Activated T-helper 1 cell treated with Interleukin-2 at 50 U/mL for 16 hours (primary cell): ENCODE measurements at places on chromosomes 13 and 19.

- DNase-seq: no peak
These were observed 169.1 kb downstream of the SHISA2 start for GRCh38 chr13:25882466-25883357.

- no peak for DNase-seq
These were observed 3.9 kb downstream of the EEF1AKMT1 start for GRCh38 chr13:20769834-20770233.

- DNase-seq: peak; percentile 43
These were observed 22.2 kb downstream of the FAM187B start for GRCh38 chr19:35206379-35206778.

- no peak for DNase-seq
These were observed 739 bp downstream of the EIF3G start for GRCh38 chr19:10118960-10119359.

DNA sequence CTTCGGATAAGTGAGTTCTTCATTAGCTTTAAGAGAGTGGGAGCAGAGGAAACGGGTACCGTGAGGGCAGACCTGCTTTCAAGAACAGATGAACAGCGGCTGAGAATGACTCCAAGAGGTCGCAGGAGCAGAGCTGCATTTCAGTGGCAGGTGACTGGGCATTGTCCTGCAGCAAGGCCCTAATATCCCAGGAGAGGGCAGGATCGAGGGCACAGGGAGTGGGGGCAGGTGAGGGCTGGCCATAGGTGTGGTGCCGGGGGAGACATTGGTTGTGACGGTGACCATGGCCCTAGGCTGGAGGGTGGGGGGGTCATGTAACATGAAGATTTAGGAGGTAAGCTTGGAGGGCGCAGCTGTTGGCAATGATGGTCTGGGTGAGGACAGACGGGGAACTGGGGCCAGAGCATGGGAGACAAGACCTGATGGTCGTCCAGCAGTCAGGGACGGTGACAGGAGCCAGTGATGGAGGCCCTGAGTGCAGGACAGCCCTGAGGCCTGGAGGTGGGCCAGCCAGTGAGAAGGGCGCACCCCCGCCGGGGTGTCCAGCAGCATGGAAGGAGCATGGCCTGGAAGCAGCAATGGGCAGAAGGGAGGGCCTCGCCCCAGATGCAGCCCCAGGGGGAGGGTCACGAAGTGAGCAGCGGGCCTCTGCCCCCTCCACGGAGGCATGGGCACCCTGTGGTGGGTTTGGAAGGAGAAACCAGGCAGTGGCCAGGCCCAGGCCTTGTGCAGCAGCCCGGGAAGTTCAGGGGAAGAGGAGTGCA is 29.2 kb upstream of the LAMP1 start:
- DNase-seq: no peak
